ENCODE measurements at places on chromosomes 7 and 10. TPM values are rescaled to one million over a fixed set of nuclear protein-coding genes. Genes with fewer than 3 reads are reported as not detected.
A peak's percentile ranks its signal among the peaks of the same experiment; 100 is the strongest.

- no peak for DNase-seq
Observed at GRCh38 chr7:80047032-80047431, 87.6 kb upstream of the GNAI1 start.

The CRYGN gene
- total RNA-seq, result not detected

GRCh38 chr7:46558482-46559193 lies 637.6 kb upstream of the IGFBP3 start:
- peak; percentile 50 for DNase-seq

The HOXA3 gene
- total RNA-seq, result 4.6 TPM

GRCh38 chr7:47672271-47672791 lies 90.4 kb upstream of the TNS3 start:
- no peak for DNase-seq

Data from LHCN-M2 (cell line).